ENCODE measurements at places on chromosomes 11 and 22.

GRCh38 chr11:17012712-17013547 lies 1.3 kb downstream of the PLEKHA7 start:
- DNase-seq: no peak

- DNase-seq: no peak
Observed at GRCh38 chr11:114197799-114198500, 98.2 kb upstream of the NNMT start.

GRCh38 chr22:24430431-24431308 lies 3.3 kb downstream of the ADORA2A start:
- DNase-seq: no peak

DNA sequence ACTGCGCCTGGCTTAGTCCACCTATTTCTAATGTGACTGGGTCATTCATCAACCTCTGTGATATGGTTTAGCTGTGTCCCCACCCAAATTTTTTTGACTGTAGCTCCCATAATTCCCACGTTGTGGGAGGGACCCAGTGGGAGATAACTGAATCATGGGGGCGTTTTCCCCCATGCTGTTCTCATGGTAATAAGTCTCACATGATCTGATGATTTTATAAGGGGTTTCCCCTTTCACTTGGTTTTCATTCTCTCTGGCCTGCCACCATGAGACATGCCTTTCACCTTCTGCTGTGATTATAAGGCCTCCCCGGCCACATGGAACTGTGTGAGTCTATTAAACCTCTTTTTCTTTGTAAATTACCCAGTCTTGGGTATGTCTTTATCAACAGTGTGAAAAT lies 8.7 kb downstream of the CENATAC start:
- no peak for DNase-seq

GRCh38 chr11:134228625-134229024 lies 4.2 kb downstream of the VPS26B start:
- peak; percentile 29 for DNase-seq

GRCh38 chr22:31901388-31902137 lies 42.8 kb upstream of the YWHAH start:
- DNase-seq: no peak

DNA sequence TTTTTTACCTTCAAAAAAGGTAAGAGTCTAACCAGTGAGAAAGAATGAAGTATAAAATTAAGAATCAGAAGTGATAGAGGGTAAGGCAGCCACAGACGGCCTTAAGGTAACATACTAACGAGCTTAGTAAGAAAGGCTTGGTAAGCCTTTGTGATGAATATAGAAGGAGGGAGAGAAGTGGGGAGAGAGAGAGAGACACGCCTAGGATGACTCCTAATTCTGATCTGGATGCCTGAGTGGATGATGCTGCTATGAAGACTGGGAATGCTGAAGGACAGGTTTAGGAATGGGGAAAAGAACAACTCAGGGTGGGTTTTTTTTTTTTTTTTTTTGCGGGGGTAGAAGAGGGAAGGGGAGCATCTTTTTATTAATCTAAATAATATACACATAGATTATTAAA lies 4.8 kb downstream of the FBXO3 start:
- no peak for DNase-seq

- DNase-seq: no peak
Observed at GRCh38 chr22:22180738-22181285, 63.8 kb upstream of the VPREB1 start.

DNA sequence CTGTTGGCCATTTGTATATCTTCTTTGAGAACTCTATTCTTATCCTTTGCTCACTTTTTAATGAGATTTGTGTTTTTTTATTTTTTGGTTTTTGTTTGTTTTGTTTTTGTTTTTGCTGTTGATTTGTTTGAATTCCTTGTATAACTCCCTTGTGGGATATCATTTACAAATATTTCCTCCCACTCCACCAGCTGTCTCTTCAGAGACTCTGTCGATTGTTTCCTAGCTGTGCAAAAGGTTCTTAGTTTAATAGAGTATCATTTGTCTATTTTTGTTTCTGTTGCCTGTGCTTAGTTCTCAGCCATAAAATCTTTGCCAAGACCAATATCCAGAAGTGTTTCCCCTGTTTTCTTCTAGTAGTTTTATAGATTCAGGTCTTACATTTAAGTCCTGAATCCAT lies 82.4 kb downstream of the ARHGAP32 start:
- no peak for DNase-seq

- DNase-seq: no peak
Observed at GRCh38 chr11:18304745-18305144, 17.2 kb downstream of the HPS5 start.

- DNase-seq: no peak
Observed at GRCh38 chr22:45756558-45756957, 84.9 kb downstream of the ATXN10 start.

DNA sequence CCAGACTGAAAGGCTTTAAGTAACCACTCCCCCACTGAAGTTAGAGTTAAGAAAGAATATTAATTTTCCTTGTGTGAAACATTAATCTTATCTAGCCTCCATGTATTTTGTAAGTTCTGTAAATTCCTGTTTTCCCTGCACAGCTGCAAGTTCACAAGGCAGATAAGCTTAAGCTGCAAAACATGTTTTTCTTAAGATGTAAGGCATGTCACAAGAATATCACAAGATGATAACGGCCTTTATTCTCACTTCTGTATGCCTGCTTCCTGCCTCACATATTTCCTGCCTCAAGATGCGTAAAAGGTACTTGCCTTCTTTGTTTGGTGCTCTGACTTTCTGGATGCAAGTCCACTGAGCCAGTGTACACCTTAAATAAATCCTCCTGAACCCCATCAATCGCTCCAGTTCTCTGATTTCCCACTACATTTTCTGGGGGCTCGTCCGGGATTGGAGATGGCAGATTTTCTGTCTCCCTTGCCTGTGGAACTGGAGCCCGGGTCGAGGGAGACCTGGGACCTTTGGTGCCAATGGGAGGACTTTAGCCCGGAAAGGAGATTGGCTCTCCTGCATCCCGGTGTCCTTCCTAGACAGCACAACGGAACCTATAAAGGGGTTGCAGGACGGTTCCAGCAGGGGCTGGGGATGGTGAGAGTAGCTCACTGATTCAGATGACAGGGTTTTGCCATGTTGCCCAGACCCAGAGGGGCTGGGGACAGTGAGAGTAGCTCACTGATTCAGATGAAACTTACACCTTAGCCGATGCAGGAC lies 30.2 kb downstream of the PPARA start:
- DNase-seq: no peak
